ENCODE measurements at places on chromosomes 12 and 14. TPM values are rescaled to one million over a fixed set of nuclear protein-coding genes. Genes with fewer than 3 reads are reported as not detected.

GRCh38 chr12:90695415-90695814 is 259.6 kb downstream of the CCER1 start:
- DNase-seq, result no peak

The IGF1 gene
- total RNA-seq, result not detected

The EPYC gene
- not detected for total RNA-seq

The ESPL1 gene
- total RNA-seq, result 56.5 TPM

DNA sequence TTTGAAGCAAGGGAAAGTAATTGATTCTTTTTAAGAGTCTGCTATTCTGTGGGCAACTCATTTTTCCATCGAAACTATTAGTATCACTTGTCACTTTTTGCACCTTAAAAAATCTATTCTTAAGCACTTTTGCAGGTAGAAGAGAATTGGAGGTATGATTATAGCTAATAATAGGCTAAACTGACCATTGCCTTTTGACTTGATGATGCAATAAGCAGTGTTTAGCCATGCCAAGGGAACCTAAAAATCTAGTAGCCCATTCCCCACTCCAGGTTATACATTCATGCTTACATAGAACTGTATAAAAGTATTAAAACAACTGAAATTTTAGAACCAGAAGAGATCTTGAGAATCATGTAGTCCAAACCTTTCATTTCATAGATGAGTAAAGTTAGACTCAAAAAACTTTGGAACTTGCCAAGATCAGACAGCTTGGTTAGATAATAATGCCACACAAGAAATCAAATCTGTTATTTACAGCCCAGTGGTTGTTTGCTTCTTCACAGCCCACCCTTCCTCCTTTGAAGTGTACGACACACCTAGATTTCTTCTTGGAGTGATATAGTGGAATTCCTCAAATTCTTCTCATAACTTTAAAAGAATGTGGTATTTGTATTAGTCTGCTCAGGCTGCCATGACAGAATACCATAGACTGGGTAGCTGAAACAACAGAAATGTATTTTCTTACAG is 21.7 kb upstream of the GARIN2 start:
- DNase-seq, result peak; percentile 54

The HOXC10 gene
- total RNA-seq, result not detected

The ANKRD33 gene
- 1.7 TPM for total RNA-seq

The RNASE9 gene
- 0.24 TPM for total RNA-seq

The TMEM179 gene
- total RNA-seq, result 5.0 TPM

GRCh38 chr14:89619596-89619995 is 202.6 kb upstream of the FOXN3 start:
- DNase-seq, result no peak

The CLMN gene
- 5.2 TPM for total RNA-seq

The KRT78 gene
- not detected for total RNA-seq

DNA sequence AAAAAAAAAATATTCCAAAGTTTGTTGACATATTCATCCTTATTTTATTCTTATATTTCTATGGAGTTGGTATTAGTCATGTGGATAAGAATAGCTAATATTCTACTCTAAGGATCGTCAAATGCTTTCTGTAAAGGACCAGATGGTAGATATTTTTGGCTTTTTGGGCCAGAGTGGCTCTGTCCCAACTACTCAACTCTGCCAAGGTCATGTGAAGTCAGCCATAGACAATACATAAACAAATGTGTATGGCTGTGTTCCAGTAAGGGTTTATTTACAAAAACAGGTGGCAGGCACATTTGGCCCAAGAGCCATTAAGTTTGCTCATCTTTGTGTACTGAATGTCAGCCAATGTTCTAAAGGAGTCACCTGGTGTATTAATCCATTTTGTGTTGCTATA is 131.8 kb downstream of the TBX5 start:
- no peak for DNase-seq

- DNase-seq, result no peak
These were observed 11.7 kb downstream of the ITPR2 start for GRCh38 chr12:26821212-26821701.
